ENCODE measurements at places on chromosomes 13 and 19. TPM values are rescaled to one million over a fixed set of nuclear protein-coding genes. Genes with fewer than 3 reads are reported as not detected.

DNA sequence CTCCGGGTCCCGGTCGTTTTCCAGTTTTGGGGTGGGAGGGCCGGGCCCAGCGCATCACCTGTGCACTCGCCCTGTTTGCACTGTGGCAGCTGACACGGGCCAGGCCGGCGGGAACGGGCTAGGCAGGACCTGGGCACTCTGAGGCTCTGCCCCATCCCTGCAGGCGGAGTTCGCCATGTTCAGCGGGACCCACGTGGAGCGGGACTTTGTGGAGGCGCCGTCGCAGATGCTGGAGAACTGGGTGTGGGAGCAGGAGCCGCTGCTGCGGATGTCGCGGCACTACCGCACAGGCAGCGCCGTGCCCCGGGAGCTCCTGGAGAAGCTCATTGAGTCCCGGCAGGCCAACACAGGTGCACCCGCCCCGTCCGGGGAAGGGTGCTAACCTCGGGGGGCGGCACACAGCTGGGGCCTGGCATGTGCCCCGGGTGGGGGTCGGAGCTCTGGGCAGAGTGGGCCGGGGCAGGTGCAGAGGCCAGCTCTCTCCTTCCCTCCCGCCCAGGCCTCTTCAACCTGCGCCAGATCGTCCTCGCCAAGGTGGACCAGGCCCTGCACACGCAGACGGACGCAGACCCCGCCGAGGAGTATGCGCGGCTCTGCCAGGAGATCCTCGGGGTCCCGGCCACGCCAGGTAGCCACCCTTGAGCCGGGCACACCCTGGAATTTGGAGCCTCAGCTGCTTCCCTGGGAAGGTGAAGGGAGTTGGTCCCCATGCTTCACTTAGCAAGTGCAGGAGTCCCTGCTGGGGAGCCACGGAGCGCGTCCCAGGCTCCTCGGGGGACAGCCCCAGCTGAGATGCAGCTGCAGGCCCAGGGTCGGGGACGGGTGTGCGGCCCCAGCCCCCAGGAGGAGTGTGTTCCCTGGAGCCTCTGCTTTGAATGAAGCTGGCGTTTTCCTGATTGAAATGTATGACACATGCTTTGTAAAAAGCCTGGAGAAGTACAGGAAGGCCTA, 9.3 kb upstream of the ZNF554 start:
- no peak for DNase-seq

The ZNF626 gene
- total RNA-seq: 22.5 TPM

GRCh38 chr13:46288570-46289259, 77.0 kb downstream of the LRRC63 start:
- peak; percentile 61 for DNase-seq

The TMEM190 gene
- not detected for total RNA-seq

DNA sequence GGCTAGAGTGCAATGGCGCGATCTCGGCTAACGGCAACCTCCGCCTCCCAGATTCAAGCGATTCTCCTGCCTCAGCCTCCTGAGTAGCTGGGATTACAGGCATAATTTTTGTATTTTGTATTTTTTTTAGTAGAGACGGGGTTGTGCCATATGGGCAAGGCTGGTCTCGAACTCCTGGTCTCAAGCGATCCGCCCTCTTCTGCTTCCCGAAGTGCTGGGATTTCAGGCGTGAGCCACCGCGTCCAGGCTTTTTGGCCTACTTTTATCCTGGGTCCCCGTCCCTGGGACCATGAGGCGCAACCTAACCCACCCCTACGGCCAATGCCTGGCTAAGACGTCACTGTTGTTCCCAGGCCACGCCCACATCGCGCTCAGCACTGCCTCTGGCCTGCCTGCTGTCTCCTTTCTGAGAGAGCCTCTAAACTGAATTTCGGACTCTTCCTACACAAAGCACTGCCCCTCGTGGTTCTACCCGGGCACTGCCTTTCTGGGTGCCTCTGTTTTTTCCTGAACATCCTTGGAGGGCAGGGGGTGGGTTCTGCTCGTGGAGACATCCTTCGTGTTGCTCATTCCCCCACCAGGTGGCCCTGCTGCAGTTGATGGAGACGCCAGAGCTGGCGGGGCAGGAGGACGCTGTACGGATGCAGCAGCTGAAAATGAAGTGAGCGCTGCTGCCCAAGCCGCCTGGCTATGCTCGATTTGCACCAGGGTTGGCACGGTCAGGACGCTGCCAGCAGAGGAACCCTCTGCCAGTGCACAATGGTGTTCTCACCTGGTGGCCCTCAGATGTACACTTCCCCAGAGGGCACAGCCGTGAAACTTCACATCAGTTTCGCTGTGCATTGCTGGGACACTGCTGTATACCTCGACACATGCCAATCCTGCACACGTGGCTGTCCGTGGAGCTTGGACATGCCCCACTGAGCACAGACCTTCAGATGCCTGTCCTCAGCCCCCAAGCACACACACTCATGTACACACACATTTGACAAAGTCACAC, 2.0 kb downstream of the REX1BD start:
- no peak for DNase-seq

The KLF12 gene
- total RNA-seq: 8.2 TPM

The SIGLEC14 gene
- total RNA-seq: not detected

The C13orf42 gene
- not detected for total RNA-seq

- DNase-seq: no peak
Measured at GRCh38 chr13:110813646-110814624, 100.4 kb downstream of the ING1 start.

DNA sequence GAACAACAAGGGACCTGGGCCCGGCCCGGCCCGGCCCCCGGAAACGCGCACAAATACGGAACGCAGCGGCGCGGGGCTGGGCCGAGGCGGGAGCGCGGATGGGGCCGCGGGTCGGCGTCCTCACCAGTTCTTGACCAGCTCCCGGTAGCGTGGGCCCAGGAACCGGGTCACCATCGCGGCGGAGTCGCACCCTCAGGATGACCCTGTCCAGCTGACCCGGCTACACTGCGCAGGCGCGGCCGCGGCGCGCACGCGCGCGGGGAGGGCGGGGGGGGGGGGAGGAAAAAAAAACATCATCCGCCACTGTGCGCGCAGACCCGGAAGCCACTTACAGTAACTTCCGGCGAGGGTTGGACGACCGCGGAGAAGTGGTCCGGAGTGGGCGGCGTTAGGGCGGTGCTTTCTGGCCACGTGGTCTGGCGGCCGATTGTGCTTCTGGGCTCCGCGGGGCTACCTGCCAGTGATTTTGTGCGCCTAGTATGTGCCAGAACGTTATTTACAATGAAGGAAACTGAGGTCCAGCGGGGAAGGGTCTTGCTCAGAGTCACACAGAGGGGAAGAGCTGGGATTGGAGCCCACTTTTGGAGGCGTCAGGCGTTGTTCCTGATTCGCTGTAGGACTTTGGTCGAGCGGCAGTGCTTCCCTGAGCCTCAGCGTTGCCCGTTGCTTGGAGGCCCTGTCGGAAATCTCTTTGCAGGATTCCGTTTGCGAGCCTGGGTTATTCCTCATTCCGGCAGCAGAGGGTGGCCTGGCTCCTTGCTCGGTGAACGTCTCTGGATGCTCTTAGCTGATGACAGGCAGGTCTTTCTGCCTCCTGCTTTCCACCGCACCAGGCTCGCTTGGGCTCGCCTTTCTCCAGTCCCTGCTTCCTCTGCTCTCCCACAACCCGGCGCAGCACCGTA, at the start of gene UQCR11:
Gene UQCR11 (minus strand): TSS at position 227 of the 902 bp plus-strand sequence. CDS start 53 bp downstream, at position 174.
- peak; percentile 88 for DNase-seq

GRCh38 chr19:56637976-56638555, 4.9 kb upstream of the SMIM17 start:
- DNase-seq: peak; percentile 33

Data from renal cortical epithelial cell (primary cell).